Motor neuron (in vitro differentiated cells): ENCODE measurements at places on chromosomes 7 and 10. TPM values are rescaled to one million over a fixed set of nuclear protein-coding genes. Genes with fewer than 3 reads are reported as not detected.

- no peak for ATAC-seq
These were observed 235.2 kb upstream of the AKR1E2 start for GRCh38 chr10:4590807-4591206.

DNA sequence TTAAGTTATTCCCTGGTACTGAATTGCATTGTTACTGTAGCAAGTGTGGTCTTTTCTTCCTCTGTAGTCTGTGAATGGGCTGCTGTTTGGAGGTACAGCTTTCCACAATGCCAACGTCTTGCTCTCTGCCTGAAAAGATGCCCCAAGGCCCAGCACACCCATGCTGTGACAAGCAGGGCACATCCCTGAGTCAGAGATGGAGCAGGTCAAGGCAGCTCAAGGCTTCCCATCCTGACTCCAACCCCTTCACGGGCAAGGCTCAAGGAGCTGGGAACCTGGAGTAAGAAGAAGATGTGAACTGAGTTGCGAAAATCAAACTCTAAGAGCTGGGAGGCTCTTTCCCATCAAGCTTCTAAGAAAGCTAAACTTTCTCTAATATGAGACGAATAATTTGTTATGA, 27.2 kb downstream of the SVIL start:
- no peak for ATAC-seq

GRCh38 chr7:155066417-155066950, 3.6 kb upstream of the HTR5A start:
- ATAC-seq: no peak

- peak; percentile 73 for ATAC-seq
These were observed 286.1 kb upstream of the C7orf33 start for GRCh38 chr7:148304456-148304855.

The RADIL gene
- 4.0 and 4.6 TPM in 2 replicates for total RNA-seq

DNA sequence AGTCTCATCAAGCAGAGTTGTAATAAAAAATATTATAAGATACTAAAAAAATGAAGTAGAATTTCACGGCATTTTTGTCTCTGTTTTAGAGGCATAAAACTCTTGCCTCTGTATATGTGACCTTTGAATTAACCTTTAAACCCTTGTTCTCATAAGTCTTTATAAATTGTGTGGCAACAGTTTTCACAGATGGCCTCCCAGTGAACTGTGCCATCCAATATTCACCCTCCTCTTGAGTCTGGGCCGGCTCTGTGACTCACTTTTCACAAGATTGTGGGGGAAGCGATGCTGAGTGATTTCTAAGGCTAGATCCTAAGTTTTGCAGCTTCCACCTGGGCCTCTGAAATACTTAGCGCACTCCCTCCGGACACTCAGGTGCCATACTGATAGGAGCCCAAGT, 4.6 kb upstream of the USP6NL start:
- no peak for ATAC-seq

- no peak for ATAC-seq
These were observed 22.8 kb downstream of the PWWP2B start for GRCh38 chr10:132419538-132420468.

The ACTL6B gene
- 0.81 TPM in 1 of 2 replicates, not detected in the other for total RNA-seq

DNA sequence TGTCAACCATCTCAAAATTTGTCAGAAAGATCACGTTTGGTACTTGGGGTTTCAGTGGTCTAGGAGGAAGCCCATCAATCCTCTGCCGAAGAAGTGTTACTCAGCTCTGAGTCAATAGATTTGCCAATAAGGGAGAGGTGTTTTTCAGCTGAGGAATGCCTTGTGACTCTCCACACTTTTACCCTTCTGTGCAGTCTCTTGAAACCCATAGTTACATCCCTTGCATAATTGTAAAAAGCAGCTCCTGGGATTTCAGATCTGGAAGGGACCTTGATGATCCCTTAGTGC, 47.5 kb downstream of the INSYN2A start:
- peak; percentile 23 for ATAC-seq

DNA sequence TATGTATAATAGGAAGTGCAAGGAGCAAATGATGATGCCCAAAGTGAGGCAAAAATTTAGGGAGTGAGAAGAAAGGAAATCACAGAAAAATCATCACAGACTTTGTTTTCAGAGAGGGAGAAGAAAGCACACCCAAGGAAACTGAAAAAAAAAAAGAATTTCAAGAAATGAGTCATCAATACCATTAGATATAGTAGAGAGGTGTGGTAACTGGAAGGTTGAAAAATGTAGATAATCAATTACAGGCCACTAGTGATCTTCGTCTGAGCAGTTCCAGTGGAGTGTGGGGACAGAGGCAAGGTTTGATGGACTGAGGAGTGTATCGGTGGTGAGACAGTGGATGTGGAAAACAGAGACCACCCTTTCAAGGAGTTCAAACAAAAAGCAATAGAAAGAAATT, 31.7 kb downstream of the ASB4 start:
- ATAC-seq: no peak

GRCh38 chr10:63578501-63578900, 57.3 kb downstream of the REEP3 start:
- no peak for ATAC-seq

DNA sequence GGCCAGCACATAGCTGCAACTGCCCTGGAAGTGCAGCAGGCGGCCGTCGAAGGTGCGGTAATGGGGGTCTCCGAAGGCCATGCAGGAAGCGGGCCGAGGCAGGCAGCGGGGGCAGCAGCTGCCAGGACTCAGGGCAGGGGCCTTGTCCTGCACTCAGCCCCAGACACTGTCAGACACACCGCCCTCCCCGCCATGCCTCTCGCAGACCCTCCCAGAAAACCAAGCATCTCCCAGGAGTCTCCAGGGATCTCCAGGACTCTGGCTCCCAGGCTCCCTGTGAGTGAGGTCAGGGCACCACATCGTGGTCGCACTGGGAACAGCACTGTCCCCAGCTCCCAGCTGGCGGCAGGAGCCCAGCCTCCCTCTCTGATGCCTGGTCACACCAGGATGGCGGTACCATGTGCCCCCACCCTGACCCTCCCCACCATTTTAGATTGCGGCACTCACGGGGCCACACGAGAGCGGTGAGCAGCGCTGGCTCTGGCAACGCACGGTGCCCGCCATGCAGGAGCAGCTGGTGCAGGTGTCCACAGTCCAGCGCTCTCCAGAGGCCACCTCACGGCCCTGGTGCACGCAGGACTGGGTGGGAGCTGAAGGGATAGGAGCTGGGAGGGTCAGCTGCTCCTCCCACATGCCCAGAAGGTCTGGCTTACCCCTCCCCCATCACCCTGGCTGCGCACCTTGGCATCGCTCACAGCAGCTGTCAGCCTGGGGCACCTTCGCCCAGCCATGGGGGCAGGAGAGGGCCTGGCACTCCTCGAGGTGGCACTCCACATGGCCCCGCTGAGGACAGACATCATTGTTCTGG, 17.5 kb downstream of the ATP6V1F start:
- ATAC-seq: peak; percentile 94

- ATAC-seq: no peak
These were observed 474.3 kb downstream of the SEMA3D start for GRCh38 chr7:84712374-84713121.

GRCh38 chr7:114112806-114113205, 194.0 kb upstream of the PPP1R3A start:
- no peak for ATAC-seq

GRCh38 chr10:86366902-86367151, 232 bp upstream of the GRID1 start:
- no peak for ATAC-seq

DNA sequence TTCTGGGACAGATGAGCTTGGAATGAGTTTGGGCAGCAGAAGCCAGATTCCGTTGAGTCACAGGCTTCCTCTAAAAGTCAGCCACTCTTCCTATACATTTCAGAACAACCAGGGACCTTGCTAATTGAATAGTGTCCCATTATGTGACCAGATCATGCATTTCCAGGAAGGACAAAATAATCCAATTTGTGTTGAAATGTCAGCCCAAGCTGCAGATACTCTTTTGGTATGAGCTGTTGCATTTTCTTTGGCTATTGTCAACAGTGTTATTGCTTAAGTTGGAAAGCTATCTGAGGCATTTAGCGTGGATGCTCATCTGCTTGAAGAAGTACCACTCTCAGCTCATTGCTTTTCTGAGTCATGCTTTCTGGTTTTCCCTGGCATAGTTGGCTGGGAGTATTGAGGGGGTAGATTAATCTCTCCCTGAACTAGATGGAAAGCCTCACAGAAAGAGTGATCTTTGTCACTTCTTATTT, 223.7 kb upstream of the HABP2 start:
- ATAC-seq: no peak

DNA sequence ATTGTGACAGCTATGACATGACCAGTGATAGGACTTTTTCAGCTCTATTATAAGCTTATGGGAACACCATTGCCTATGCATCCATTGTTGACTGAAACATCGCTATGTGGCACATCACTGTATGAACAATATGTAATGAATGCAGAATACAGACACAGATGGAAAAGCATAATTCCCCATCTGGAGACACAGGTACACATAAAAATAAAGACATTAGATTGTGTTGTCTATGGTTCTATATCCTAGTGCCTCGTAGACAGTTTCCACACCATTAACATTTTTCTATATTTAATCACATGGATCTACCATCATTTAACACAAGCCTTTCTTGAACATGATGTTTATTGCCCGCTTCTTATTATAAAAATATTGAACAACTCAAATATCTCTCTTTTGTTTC, 96.3 kb upstream of the STK17A start:
- ATAC-seq: no peak

The TAS2R41 gene
- not detected in 2 replicates for total RNA-seq

GRCh38 chr7:116780521-116780920, 81.9 kb upstream of the CAPZA2 start:
- no peak for ATAC-seq

DNA sequence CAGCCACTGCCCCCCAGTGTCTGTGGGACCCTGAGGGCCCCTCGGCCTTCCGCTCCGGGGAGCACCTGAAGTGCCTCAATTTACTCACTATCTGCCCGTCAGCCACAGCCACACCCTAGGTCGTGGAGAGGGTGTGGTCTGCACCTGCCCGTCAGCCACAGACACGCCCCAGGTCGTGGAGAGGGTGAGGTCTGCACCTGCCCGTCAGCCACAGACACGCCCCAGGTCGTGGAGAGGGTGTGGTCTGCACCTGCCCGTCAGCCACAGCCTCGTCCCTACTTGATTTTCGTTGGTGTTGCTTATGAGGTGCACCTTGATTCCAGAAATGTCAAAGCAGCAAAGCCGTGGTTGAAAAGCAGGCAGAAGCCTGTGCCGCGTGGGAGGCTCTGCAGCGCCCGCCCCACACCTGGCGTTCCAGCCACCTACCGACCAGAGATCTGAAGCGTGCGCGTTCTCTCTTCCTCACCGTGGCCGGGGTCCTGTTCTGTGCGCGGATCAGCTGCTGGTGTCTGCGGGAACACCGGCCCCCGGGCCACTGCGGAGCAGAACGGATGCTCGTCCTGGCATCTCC, 101.6 kb downstream of the DYNC2I1 start:
- peak; percentile 66 for ATAC-seq

GRCh38 chr7:134028853-134029252, 98.3 kb upstream of the LRGUK start:
- no peak for ATAC-seq

The CEP55 gene
- 0.98 and 1.1 TPM in 2 replicates for total RNA-seq

- peak; percentile 65 for ATAC-seq
These were observed 163.8 kb downstream of the SVIL start for GRCh38 chr10:29470843-29471543.

- ATAC-seq: no peak
These were observed 2.4 kb upstream of the COBL start for GRCh38 chr7:51318886-51319579.

GRCh38 chr10:126156012-126156411, 232.3 kb downstream of the ADAM12 start:
- no peak for ATAC-seq

The ZSWIM8 gene
- total RNA-seq: 48.2 and 74.6 TPM in 2 replicates

The CCDC3 gene
- total RNA-seq: 0.69 and 0.83 TPM in 2 replicates

DNA sequence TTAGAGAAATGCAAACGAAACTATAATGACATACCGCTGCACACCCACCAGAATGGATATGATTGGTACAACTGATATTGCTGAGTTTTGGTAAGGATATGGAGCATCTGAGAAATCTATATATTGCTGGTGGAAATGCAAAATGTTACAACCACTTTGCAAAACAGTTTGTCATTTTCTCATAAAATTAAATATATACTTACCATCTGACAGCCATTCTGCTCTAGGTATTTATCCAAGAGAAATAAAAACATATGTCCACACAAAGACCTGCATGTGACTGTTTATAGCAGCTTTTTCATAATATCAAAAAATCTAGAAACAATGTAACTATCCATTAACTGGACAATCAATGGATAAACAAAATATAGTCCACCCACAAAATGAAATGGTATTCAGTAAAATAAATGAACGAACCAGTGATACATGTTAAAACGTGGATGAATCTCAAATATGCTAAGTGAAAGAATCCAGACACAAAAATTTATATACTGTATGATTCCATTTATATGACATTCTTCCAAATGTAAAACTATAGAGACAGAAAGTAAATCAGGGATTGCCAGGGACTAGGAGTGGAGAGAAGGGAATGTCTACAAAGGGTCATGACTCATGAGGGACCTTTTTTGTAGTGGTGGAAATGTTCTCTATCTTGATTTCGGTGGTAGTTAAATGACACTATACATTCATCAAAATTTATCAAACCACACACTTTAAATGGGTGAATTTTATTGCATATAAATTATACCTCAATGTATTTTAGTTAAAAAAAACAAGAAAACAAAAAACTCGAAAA, 312.0 kb upstream of the GLI3 start:
- ATAC-seq: no peak

- no peak for ATAC-seq
These were observed 336.8 kb downstream of the PLXNA4 start for GRCh38 chr7:132239422-132239994.

DNA sequence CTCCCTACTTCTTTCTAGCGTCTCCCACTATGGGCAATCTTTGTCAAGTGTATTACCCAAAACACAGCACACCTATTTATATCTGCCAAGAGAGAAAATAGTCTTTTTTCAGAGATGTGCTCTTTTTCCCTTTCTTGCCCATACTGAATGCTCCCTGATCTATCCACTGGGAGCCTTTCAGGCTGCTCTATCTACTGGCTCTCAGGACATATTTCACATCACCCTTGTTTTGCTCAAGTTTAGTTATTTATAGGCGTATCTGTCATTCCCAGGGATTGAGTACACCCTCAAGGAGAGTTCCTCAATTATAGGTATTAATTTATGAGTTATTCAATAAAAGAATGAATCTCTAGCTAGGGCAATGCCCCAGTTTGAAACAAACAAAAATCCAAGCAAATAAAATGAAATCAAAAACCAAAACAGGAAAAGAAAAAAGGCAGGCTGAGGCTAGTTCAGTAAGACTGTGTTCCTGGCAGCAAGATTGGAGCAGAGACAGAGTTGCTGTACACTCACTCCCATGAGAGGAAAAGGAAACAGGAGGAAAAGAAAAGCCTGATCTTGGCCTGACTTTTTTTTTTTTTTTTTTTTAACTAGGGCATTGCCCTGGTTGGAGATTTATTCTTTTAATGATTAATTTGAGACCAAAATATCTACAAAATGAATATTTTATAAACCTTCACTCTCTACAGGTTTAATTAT, 665.9 kb upstream of the PCDH15 start:
- no peak for ATAC-seq

The CRHR2 gene
- total RNA-seq: 0.60 and 0.73 TPM in 2 replicates

- ATAC-seq: no peak
These were observed 9.4 kb downstream of the MPP7 start for GRCh38 chr10:28293236-28294168.

- ATAC-seq: no peak
These were observed 393.1 kb downstream of the EXOC4 start for GRCh38 chr7:133645884-133646391.

- no peak for ATAC-seq
These were observed 29.9 kb downstream of the ADCYAP1R1 start for GRCh38 chr7:31082017-31082416.

GRCh38 chr7:71281261-71281660, 149.3 kb downstream of the GALNT17 start:
- ATAC-seq: no peak
